ENCODE measurements at places on chromosomes 3 and 15.

- no peak for DNase-seq
Measured at GRCh38 chr3:112813723-112814171, 32.9 kb downstream of the CD200R1L start.

DNA sequence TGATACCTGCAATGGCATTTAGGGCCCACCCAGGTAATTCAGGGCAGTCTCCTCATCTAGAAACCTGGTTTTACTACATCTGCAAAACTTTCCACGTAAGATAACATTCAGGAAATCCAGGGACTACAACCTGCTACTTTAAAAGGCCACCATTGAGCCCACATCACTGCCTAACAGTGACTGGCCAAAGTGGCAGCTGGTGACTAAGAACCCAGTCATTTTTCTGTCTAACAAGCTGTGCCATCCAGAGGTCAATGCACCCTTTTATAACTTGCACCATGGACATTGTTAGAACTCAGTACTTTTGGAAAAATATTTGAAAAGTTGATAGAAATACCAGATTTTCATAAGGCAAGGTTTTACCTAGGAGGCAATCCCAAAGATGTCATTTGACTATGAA lies 492.4 kb downstream of the OTOL1 start:
- no peak for DNase-seq

DNA sequence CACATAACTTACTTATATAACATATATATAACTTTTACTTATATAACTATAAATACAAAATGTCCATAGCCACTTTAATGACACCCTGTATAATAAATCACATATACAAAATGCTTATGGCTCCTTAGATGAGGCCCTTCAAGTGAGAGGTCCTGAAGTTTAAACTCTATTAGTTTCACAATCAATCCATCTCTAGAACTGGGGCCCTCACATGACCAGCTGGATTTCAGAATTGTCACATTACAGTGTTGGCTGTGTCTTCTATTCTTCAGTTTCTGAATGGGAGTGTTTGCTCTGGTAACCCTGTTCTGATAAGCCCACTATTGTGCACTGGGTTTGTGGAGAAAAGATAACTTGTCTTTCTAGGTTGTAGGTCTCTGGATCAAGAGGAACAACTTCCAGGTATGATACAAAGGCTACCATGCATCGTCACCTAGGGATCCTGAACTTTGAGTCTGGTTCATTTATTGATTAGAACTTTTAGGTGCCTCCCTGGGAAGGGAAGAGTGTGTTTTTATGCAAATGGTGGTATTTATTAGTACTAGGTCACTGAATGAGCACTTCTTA lies 107.9 kb downstream of the DNAH12 start:
- no peak for DNase-seq

DNA sequence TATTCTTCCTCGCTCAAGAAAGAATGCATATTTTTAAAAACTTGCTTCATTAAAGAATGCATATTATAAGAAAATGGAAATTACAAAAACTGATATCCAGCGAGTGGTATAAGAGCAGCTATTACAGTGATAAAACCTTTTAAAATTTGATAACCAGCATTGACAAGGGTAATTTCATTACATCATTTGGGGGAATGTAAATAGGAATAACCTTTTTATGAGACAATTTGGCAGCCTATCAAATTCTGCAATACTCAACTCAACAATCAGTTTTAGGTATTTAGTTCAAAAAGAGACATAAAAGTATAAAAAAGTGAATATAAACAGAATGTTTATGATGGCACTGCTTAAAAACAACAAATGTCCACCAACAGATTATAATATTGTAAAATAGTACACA lies 35.4 kb downstream of the MAP4 start:
- DNase-seq = no peak

DNA sequence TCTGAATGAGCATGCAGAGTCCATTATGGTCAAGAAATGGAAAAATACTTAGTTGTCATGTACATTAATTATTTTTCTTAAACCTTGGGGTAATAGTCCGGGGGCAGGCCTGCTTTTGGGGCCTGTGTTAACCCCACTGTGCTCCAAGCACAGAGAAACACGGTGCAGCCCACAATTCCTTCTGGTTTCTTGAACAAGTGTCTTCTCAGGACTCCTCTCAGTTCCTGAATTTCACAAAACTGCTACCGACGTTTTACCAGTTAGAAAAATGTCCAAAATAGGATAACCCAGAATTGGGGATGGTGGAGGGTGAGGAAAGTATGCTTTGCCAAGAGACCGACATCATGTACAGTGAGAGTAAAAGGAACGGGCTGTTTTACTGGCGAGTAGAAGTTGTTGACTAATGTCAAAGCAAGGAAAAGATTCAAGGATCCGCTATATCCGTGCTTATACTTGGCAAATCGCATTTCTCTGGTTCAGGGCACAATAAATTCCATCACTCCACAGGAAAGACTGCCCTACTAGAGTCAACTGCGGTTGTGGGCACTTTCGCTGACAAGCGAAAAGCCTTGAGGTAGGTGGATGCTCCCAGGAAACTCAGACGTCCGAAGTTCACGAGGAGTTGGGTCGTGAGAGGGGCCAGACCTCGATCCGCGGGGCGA lies 495 bp upstream of the NXPE3 start:
- DNase-seq = no peak

DNA sequence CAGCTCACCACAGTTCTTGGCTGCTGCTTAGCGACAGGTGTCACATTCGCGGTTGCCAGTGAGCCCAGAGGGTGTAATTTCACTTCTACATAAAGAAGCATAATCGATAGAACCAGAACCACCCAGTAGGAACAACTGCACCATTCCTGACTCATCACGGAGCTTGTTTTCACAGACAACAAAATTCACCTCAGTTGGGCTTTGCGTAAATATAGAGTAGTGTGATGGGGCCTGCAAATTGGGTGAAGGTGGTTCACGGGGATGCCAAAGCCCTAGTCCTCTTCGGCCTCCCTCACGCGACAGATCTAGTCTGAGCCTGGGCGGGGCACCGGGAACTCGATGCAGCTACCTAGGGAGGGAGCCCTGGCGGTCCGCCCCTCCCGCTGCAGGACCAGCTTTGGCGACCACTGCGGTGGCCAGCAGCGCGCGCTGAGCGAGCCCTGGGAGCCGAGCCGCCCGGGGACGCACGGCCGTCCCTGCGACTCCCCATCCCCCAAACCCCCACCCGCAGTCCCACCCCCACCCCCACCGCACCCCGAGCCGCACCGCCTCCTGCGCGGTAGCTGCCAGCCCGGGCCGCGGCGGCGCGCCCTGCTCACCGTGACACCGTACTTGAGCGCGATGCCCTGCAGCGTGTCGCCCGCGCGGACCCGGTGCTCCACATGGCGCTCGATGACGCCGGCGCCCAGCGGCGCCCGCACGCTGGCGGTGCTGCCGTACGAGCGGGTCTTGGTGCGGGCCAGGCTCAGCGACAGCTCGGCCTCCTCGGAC lies 519 bp downstream of the LYSMD2 start:
- peak; percentile 57 for DNase-seq

DNA sequence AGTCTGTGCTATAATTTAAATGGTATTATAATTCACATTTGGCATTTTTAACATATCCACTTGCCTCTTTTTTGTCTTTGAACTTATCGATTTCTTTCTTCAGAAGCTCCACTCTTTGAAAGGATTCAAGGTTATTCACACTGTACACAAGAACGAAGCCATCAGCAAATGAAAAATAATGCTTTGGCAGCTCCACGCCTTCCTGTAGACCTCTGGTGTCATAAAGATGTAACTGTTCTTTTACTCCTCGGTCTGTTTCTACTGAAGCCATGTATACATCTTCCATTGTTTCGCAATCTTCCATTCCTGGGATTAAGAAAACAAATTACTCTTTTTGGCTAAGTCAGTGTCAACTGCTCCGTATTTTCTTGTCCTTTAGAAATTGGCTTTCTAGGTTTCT lies 16.0 kb downstream of the NKIRAS1 start:
- no peak for DNase-seq

GRCh38 chr3:127083778-127084397 lies 101.0 kb downstream of the PLXNA1 start:
- no peak for DNase-seq

- DNase-seq = no peak
Measured at GRCh38 chr15:85155857-85156256, 174.2 kb downstream of the PDE8A start.

DNA sequence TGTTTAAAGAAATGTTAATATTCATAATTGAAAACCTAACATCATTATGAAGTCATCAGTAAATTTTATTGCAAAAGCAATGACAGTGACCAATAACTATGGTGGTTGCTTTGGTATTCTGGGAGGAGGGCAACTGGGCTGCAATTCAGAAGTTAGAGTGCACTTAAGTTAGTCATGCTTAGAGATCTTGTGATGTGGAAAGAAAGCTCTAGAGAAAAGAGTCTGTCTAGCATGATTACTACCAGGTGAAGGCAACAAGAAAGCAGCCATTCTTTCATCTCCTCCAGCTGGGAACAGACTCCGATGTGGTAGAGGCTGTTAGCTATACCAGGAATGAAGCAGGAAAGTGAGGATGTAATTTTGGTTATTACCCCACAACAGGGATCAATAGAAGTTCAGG lies 625.6 kb downstream of the SI start:
- DNase-seq = no peak

DNA sequence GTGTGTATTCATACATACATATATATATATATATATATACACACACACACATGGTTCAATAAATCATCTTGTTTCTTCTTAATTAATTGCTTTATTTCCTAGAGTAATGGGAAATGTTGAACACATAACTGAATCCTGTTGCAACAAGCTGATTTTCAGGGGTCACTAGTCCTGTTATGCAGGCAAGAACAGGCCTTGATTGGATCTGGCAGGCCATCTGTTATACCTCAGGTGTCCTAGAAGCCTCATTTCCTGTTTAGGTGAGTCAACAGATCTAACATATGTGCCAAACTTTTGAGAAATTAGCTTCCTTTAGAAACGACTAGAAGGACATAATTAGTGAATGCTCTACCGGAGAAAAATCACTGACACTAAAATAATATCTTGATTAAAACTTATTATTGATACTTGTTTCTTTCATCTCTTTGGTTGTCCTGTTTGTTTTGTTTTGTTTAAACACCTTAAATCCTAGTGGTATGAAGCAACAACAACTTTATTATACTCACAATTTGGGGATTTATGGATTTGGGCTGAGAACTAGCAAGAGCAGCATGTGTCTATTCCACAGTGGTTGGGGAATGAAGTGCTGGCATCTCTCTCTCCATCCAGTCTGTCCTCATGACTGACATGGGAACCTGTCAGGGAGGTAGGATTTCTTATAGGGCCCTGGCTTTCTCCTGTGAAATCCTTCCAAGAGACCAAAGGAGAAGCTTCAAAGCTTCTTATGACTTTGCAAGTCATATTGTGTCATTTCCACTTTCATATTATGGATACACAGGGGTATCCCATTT lies 552.6 kb downstream of the NSUN3 start:
- no peak for DNase-seq

- DNase-seq = no peak
Measured at GRCh38 chr3:72232777-72233176, 447.8 kb upstream of the PROK2 start.

GRCh38 chr15:93900476-93901400 lies 330.6 kb upstream of the MCTP2 start:
- no peak for DNase-seq

GRCh38 chr3:162041622-162042021 lies 545.0 kb downstream of the OTOL1 start:
- no peak for DNase-seq

DNA sequence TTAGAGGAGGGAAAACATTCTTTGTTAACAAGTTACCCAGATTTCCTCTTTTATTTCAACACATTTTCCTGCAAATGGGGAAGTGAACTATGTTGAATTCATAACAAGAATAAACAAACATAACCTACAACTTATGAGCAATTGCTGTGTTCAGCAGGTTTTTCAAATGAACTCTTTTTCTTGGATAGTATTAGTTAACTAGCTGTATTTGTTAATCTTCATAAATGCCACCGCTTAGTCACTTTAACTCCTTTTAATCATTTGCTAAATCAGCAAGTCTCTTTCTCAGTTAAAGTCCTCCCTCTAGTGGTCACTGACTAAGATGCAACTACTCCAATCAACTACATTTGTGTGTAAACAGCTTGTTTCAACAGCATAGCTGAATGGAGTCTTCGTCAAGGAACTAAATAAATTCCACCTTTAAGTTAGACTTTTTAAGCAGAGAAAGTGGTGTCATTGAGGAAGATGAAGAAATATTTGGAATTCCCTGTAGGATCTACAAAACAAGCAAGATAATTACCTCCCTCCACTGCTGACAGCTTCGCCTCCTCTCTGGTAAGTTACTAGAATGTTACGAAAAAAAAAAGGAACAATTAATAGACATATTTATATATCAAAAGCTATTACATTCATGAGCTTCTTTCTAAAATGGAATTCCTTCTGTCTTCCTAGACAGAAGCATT lies 1122.0 kb downstream of the ROBO1 start:
- DNase-seq = no peak

DNA sequence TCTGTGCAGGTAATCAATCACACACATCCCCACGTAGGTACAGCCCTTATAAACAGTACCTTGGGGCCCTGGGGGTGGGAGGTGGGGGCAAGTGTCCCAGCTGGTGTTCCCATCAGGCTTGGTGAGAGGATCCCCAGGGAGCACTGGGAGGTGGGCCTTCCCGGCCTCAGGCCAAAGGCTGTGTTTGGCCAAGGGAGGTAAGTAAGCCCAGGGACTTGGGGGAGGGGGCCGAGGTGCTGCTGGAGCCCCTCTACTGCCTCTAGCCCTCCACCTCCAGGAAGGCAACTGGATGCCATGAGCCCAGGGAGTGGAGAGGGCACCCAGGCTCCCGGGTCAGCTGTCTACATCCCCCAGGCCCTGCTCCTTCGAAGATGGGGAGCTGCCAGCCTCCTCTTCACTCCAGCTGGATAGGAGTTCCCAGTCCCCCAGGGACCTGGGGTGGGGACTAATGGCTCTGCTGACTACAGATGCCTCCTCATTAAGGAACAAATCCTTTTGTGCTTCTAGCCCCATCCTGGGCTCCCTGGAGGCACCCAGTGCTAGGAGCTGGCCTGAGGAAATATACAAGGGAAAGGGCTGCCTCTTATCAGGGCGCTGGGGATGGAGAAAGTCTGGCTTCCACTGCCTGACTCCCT lies 33.1 kb downstream of the RNU5B-1 start:
- no peak for DNase-seq

- DNase-seq = no peak
Measured at GRCh38 chr15:92636908-92637481, 18.6 kb downstream of the FAM174B start.

DNA sequence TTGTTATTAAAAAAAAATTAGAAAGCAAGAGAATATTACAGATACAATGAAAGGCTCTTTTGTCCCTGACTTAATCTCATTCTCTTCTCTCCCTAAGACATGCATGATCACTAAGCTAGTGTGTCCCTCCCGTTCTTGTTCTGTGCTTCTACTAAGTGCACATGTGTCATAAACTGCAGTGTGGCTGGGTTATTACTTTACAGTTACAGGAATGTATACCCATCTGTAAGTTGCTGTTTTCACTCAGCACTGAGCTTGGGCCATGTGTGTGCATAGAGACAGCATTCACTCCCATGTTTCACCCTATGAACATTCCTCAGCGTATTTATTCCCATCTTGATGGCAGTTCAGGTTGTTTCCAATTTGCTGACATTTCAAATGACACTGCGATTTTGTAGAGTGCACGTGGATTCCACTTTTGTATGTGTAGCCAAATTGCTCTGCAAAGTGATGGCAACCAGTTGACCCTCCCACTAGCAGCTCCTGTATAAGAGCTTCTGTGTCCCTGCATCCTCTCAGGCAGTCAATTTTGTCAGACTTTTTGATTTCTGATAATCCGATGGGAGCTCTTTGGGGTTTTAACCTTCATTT lies 145.8 kb upstream of the UBE2E1 start:
- DNase-seq = no peak

- DNase-seq = no peak
Measured at GRCh38 chr3:31485196-31485595, 47.5 kb upstream of the STT3B start.

- DNase-seq = no peak
Measured at GRCh38 chr15:93989440-93989998, 241.8 kb upstream of the MCTP2 start.
